Epithelial cell of esophagus (primary cell): ENCODE measurements at places on chromosomes 5 and 9.

DNA sequence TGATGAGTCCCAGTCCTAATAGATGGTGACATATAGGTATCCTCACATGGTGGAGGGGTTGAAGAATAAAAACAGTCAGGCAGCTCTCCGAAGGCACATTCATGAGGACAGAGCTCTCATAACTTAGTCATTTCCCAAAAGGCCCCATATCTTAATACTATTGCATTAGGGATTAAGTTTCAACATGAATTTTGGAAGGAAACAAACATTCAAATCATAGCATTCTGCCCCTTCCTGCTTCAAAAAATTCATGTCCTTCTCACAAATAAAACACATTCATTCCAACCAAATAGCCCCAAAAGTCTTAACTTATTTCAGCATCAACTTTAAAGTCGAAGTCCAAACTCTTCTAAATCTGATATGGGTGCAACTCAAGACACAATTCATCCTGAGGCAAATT lies 277.2 kb upstream of the NR4A3 start:
- DNase-seq = no peak

DNA sequence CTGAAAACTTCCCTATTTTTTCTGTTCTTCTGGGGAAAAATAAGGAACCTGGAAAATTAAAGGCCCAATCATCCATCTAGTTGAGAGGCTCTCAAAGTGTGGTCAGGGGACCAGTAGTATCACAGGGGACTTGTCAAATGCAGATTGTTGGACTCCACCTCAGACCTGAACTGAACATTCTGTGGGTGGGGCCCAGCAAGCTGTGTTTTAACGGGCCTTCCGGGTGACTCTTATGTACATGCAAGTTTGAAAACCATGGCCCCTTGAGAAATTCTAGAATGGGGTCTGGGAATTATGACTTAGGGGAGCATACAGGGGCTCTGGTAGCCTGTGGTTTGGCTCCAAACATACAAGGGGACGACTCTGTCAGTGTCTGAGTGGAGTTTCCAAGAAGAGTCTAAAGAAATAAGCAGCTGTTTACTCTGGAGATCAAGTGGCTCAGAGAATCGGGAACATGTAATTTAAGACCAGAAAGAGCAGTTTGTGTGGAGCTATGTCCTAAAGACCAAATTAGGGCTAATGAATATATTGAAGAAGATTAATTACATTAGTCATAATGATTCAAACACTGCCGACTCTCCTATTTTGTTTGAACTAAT lies 177.4 kb downstream of the SLC28A3 start:
- DNase-seq = no peak

DNA sequence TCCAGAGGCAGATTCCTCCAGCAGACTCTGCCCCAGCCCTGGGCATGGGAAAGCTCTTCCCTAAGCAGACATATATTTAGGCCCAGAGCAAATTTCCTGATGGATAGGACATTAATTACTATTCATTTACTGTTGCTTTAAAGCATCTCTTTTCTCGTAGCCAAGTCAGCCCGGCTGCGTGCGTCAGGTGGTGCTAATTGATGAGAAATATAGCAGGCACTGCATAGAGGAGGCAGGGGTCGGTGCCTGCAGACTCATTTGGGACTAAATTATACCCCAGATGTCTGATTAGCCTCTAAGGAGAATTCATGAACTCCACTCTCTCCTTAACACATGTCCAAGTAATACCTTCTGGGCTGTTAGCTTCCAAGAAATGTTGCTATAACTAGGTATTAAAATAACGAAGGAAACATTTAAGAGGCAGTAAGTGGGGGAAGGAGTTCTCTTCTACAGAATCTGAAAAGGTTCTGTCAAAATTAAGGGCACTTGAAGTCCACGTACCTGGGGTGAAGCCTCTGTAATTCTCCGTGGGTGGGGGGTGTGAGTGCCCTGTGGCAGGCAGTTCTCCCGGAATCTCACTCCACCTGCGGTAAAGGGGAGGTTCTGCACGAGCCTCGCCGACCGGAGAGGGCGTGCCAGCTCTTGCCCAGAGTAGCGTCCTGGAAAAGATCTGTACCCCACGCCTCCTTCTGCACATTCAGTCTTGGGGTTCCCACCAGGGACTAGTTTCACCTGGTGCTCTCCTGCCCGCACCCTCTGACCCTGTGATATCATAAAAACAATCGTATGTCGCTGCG lies 115.9 kb upstream of the FCN2 start:
- no peak for DNase-seq

- no peak for DNase-seq
These were observed 12.5 kb upstream of the SYNPO start for GRCh38 chr5:150627731-150628545.

GRCh38 chr5:97425511-97425910 lies 242.5 kb upstream of the RIOK2 start:
- DNase-seq = peak; percentile 30

GRCh38 chr9:82722561-82722960 lies 340.4 kb downstream of the RASEF start:
- DNase-seq = no peak

GRCh38 chr9:133656211-133657119 lies 20.3 kb downstream of the DBH start:
- no peak for DNase-seq
